ENCODE measurements at places on chromosomes 2 and 18. TPM values are rescaled to one million over a fixed set of nuclear protein-coding genes. Genes with fewer than 3 reads are reported as not detected.

Gene SLC5A7
- 7.1 TPM for polyA plus RNA-seq

Gene CELF4
- polyA plus RNA-seq, result 16.2 TPM

Gene ACMSD
- polyA plus RNA-seq, result 0.34 TPM

Gene OSR1
- polyA plus RNA-seq, result 17.7 TPM

Gene IL1RL1
- 0.46 TPM for polyA plus RNA-seq

Gene NCK2
- 58.9 TPM for polyA plus RNA-seq

Gene NCKAP1
- 127 TPM for polyA plus RNA-seq

Gene SFTPB
- polyA plus RNA-seq, result 0.01 TPM

Gene UGT1A8
- not detected for polyA plus RNA-seq

Gene DLX2
- 1.1 TPM for polyA plus RNA-seq

Gene GLI2
- polyA plus RNA-seq, result 4.1 TPM

Gene COL3A1
- 1,077 TPM for polyA plus RNA-seq

Gene EPHA4
- polyA plus RNA-seq, result 4.9 TPM

Gene SULT1C4
- 18.0 TPM for polyA plus RNA-seq

Gene TMEFF2
- polyA plus RNA-seq, result 2.3 TPM

Gene SLC20A1
- 42.1 TPM for polyA plus RNA-seq

Gene FIGN
- polyA plus RNA-seq, result 1.3 TPM

Gene C2orf80
- polyA plus RNA-seq, result 0.84 TPM

Gene KIF5C
- polyA plus RNA-seq, result 16.0 TPM

Gene C1QL2
- polyA plus RNA-seq, result 0.18 TPM

Gene PAX3
- polyA plus RNA-seq, result 0.03 TPM

Gene MAP4K3
- polyA plus RNA-seq, result 31.4 TPM

Gene VWA3B
- 0.09 TPM for polyA plus RNA-seq

Gene LTBP1
- polyA plus RNA-seq, result 22.9 TPM

Gene SETBP1
- 6.7 TPM for polyA plus RNA-seq

Gene KLF11
- polyA plus RNA-seq, result 10.6 TPM

Gene LYPD6B
- 1.4 TPM for polyA plus RNA-seq

Gene CD226
- 1.6 TPM for polyA plus RNA-seq

Gene LDLRAD4
- 9.1 TPM for polyA plus RNA-seq

Gene CDC42EP3
- 11.8 TPM for polyA plus RNA-seq

Gene ELP2
- 92.4 TPM for polyA plus RNA-seq

Gene NOSTRIN
- 52.7 TPM for polyA plus RNA-seq

Gene KCNG3
- polyA plus RNA-seq, result 0.21 TPM

Gene PTMA
- polyA plus RNA-seq, result 1,252 TPM

Gene SH2D6
- 3.8 TPM for polyA plus RNA-seq

Gene TIMM21
- 41.5 TPM for polyA plus RNA-seq

Gene TTN
- polyA plus RNA-seq, result 0.90 TPM

Gene MAP3K19
- polyA plus RNA-seq, result 0.01 TPM

Gene TDRD15
- polyA plus RNA-seq, result not detected

Gene KRTCAP3
- polyA plus RNA-seq, result 55.5 TPM

Gene STPG4
- polyA plus RNA-seq, result 0.18 TPM

Gene STAT4
- 3.7 TPM for polyA plus RNA-seq

Gene GDF7
- 0.13 TPM for polyA plus RNA-seq

Gene AGXT
- polyA plus RNA-seq, result 0.66 TPM

Gene CPSF3
- 32.2 TPM for polyA plus RNA-seq

Gene FAM228B
- 14.1 TPM for polyA plus RNA-seq

Data from large intestine (tissue), 12 donors.